Muscle of leg (tissue), 16 donors: ENCODE measurements at places on chromosomes 2 and 18. TPM values are rescaled to one million over a fixed set of nuclear protein-coding genes. Genes with fewer than 3 reads are reported as not detected.

ASB18 gene
- 2.9 TPM for polyA plus RNA-seq

CCDC142 gene
- 7.0 TPM for polyA plus RNA-seq

UXS1 gene
- 41.0 TPM for polyA plus RNA-seq

RAB27B gene
- polyA plus RNA-seq, result 0.22 TPM

SLC66A3 gene
- polyA plus RNA-seq, result 10.5 TPM

DNA sequence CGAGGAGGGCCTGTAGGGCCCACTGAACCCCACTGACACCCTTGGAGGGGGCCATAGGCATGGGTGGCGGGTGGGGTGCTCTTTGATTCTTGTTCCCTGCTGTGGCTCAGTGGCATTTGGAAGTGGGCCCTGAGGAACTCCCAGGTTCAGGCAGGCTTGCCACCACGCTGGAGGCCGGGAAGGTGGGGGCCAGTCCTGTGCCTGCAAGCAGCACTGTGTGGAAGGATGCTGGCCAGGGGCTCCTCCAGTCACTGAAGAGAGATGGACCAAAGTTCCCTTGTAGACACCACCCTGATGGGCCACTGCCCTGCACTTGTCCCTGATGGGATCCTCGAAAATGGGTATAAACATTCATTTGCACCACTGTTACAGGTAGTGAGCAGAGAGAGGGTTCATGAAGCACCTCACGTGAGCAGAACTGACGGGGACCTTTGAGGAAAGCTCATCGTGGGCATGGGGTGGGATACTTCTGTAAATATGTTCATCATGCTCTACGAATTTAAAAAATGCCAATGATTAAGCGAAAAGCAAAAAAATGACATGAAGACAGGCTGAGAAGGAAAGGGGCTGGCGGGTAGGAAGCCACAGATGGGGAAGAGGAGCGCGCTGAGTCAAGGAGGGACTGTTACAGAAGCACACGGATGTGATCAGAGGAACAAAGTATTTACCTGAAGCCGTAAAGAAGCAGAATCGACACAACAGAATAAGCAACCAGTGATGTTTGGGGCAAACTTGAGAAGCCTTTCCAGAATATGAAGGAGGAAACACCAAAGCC lies 45.2 kb upstream of the ASB1 start:
- no peak for DNase-seq

DNA sequence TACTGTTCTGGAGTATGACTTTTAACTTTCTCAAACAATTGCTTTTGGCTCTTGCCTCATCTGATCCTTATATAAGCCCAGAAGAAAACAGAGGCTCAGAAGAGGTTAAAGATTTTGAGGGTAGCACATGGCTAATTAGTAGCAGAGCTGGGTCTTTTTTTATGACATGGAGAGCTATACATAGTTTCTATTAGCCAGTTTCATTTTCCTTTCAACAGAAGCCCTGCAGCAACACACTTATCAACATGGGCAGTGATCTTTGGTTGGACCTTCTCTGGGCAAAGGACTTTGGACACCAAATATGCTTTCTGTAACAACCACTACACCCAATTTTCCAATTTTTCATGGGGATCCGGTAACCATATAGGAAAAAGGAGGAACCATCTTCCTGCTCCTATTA lies 64.9 kb downstream of the NCKAP5 start:
- no peak for DNase-seq

- no peak for DNase-seq
These were observed 105.0 kb upstream of the ALKAL2 start for GRCh38 chr2:392926-393280.

DNA sequence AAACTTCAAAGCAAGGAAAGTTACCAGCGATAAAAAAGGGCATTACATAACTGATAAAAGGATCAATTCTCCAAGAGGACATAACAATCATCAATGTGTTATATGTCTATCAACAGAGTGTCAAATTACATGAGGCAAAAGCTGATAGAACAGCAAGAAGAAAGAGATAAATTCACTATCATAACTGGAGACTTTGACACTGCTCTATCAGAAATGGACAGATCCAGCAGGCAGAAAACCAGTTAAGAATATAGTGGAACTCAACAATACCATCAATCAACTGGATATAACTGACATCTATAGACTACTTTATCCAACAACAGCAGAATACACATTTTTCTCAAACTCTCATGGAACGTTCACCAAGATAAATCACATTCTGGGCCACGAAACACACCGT lies 65.0 kb downstream of the ROCK2 start:
- DNase-seq, result no peak

GRCh38 chr18:9825571-9826073 lies 60.2 kb upstream of the TXNDC2 start:
- peak; percentile 81 for DNase-seq

GRCh38 chr2:230748087-230748486 lies 35.4 kb downstream of the CAB39 start:
- no peak for DNase-seq

DNA sequence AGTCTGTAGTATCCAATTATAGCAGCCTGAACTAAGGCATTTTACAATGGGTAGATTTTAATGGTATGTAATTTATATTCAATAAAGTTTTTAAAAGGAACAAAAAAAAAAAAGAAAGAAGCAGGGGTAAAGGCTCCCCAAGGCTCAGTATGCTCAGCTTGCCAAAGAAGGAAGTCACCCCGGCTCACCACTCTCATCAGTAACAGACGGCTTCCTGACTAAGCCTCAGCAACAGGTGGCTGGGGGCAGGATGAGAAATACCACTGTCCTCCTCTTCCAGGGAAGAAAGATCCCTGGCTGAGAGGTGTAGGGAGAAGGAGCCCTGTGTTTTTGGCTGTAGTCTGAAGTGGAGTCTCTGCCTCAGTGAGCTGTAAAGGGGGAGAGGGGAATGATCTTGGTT lies 121.2 kb downstream of the ARHGEF4 start:
- peak; percentile 16 for DNase-seq

- no peak for DNase-seq
These were observed 82.5 kb upstream of the EPB41L3 start for GRCh38 chr18:5626130-5626880.

- peak; percentile 73 for DNase-seq
These were observed 22.8 kb upstream of the RUFY4 start for GRCh38 chr2:218046238-218046637.

DNA sequence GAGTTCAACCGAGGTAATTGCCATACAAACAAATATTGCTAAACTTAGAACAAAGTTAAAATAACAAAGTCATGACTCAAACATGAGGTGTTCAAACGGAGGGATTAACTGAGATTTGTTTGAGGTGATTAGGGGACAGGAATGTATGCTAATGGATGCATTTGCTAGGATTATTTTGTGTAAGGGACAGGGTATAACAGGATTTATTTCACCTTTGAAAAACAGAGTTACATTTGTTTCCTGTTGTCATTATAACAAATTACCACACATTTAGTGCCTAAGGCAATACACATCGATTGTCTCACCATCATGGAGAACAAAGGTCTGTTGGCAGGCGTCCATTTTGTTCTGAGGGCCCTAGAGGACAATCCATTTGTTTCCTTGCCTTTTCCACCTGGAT lies 304.3 kb upstream of the CNTNAP5 start:
- DNase-seq, result no peak

DNA sequence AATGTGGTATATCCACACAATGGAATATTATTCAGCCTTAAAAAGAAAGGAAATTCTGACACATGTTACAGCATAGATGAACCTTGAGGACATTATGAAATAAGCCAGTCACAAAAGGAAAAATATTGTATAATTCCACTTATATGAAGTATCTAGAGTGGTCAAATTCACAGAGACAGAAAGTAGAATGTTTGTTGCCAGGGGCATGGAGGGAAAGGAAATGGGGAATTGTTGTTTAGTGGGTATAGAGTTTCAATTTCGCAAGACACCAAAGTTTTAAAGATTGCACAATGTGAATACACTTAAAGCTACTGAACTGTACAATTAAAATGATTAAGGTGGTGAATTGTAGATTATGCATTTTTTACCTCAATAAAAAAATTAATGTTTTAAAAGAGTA lies 92.9 kb downstream of the TXNL1 start:
- no peak for DNase-seq

GRCh38 chr18:7056026-7056425 lies 61.6 kb downstream of the LAMA1 start:
- DNase-seq, result no peak

DNA sequence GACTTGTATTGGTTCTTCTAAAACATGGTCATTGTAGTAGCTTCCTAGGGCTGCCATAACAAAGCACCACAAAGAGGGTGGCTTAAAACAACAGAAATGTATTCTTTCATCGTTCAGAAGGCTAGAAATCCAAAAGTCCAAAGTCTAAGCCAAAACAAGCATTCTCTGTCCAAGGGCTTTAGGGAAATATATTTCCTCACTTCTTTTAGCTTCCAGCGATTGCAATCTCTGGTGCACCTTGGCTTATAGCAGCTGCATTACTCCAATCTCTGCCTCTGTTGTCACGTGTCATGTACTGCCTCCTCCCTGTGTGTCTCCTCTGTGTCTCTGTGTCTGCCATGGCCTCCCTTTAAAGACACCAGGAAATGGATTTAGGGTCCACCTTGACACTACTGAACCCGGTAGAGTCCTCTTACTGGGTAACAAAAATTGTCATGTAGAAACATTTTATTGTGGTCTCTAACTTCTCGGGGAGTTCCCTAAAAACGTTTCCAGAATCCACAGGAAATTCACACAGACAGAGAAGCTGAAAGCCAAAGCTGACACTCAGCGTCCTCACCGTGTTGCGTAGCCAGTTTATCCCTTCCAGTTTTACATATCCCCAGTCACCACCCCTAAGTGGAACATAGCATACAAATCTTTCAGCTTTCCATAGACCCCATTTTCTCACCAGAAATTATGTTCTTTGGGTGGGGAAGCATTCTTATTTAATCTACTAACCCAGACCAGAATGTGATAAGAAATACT lies 20.7 kb upstream of the TTN start:
- DNase-seq, result peak; percentile 33
